Left forelimb (tissue), 1 donor: ENCODE measurements at places on chromosomes 6 and 20.
A peak's percentile ranks its signal among the peaks of the same experiment; 100 is the strongest.

DNA sequence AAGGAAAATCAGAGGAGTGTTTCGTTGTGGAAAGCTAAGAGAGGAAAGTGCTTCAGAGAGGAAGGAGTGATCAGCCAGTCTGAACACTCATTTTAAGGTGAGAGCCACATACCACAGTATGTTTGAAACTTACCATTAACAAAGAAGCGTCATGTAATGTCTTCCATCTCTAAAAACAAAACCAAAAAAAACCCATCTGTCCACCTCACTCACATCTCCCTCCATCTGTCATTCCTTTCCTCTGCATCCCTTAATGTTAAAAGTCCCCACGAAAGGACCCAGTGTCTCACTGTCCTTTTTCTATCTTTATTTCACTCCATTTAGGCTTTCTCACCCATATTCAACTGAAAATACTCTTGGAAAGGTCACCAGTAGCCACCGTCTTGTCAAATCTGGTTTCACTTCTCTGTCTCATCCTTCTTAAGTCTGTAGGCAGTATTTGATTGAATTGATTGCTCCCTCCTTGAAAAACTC is 59.4 kb upstream of the GNRH2 start:
- no peak for DNase-seq

- DNase-seq, result no peak
These were observed 53.5 kb upstream of the DEK start for GRCh38 chr6:18317850-18318249.

DNA sequence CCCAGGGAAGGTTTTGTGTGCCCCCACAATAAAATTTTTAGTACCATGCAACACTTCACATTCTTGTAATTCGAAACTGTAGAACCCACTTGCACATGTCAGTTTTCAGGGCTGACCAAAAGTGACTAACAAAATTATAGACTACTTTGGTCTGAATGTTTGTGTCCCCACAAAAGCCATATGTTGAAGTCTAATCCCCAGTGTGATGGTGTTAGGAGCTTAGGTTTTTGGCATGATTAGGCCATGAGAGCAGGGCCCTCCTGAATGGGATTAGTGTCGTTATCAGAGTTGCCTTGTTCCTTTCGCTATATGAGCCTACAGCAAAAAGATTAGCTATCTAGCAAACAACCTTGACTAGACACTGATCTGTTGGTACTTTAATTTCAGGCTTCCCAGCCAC is 49.0 kb upstream of the TENT5A start:
- DNase-seq, result no peak

- DNase-seq, result no peak
These were observed 6.5 kb upstream of the SCRT2 start for GRCh38 chr20:682123-682522.

GRCh38 chr20:40009542-40009941 is 679.5 kb downstream of the MAFB start:
- DNase-seq, result no peak

DNA sequence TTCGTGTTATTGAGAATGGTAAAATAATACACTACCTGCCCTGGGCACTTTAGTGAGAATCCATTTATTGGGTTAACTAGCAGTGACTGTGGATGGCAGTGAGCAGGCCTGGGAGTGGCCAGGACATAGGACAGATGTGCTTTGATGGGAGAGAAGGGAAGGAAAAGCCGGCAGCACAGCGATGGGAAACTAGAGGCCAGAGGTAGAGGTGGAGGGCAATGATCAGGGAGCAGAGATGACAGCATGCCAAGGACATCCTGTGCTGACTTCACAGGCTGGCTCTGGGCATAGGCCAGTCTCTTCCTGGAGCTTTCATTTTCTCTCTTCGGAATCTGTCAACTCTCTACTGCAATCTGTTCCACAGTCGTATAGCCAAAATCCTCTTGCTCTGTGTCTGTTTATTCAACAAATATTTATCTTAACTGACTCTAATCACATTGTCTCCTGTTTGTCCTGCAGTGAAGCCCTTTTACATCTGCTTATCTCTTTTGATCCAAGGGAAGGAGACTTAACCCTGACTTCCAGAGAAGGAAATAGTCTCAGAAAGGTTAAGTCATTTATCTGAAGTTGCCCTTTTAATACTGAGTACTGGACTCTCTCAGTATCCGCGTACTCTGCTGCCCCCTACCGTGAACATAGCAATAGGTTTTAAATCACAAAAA is 18.4 kb upstream of the MMP24 start:
- DNase-seq, result peak; percentile 76

GRCh38 chr6:13760307-13761304 is 49.0 kb upstream of the RANBP9 start:
- DNase-seq, result no peak

- no peak for DNase-seq
These were observed 10.9 kb downstream of the CASP8AP2 start for GRCh38 chr6:89840538-89840937.

- no peak for DNase-seq
These were observed 2.5 kb downstream of the RBM39 start for GRCh38 chr20:35739294-35740163.

DNA sequence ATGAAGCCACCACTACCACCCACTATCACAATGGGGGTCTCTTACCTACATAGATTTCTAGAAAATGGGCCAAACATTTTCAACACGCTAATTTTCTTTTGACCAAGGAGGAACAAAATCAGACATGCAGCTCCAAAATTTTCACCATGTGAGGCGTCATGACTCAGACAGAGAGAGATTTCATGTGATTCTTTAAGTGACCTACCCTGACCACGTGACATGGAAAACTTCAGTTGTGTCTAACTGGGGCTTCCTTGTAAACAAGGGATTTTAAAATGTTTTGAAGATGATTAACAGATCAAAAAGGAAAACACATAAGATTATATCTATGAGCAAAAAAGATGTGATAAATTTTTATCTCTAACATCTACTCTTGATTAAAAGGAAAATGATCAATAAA is 199.2 kb downstream of the TBXT start:
- DNase-seq, result no peak

GRCh38 chr6:7978736-7979135 is 68.1 kb upstream of the TXNDC5 start:
- DNase-seq, result no peak

DNA sequence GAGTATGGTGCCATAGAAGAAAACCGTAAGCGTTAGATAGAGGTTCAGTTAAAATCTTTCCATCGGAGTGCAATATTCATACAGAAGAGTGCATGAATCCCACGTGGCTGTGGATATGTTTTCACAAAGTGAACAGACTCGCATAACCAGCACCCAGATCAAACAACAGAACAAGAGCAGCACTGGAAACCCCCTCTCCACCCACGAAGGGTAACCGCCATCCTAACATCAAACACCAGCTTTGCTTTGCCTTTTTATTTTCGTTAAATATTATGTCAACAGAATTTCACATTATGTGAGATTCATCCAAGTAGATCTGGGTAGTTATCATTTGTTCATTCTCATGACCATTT is 4.7 kb downstream of the GTSF1L start:
- DNase-seq, result no peak

DNA sequence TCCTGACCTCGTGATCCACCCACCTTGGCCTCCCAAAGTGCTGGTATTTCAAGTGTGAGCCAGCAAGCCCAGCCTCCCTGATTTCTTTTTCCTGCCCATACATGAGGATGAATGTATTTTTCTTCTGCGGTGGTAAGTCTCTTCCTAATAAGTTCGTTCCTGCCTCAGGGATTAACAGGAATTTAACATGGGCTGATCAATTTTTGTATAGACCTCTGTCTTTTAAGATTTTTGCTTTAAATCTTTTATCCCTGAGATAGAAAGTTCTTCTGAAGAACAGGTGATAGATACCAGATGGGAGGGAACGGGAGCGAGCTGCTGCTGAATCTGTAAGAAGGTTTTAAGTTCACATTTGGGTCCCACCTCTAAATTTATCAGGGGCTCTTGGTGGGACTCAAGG is 7.0 kb upstream of the ZNFX1 start:
- no peak for DNase-seq

DNA sequence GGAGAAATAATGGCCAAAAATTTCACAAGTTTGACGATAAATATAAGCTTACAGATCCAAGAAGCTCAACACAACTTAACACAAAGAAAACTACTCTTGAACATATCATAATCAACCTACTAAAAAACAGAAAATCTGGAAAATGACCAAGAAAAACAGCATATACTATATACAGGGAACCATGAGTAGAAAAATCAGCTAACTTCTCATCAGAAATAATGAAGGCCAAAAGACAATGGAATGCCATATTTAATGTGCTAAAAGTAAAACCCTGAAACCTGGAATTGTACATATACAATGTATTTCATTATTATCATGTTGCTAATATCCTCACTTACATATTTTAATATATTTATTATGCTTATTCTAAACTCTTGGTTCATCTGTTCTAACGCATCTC is 25.3 kb downstream of the MAPK13 start:
- no peak for DNase-seq

DNA sequence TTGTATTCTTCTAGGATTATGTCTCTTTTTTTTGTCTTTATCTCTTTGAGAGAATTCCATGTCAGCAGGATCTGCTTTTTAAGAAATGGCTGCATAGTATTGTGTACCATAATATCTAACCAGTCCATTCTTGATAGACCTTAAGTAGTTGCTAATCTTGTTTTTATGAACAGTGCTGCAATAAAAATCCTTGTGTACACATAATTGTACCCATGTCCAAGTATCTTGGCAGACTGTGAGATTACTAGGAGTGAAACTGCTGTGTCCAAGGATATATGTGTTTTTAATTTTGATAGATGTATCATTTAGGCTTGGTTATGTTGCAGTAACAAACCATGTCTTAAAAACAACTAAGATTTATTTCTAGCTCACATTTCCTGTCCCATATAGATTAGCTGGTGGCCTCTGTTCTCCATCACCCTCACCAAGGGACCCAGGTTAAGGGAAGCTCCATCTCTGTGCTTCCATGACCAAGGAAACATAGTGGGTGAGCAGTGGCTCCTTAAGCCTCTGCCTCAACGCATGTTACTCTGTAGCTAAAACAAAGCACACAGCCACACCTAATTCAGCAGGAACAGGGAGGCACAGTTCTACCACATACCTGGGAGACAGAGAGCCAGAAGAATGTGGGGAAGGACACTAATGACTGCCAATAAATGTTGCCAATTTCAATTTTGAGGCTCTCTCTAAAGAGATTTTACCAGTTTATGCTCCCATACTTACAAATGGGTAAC is 12.1 kb upstream of the SUMO4 start:
- DNase-seq, result no peak

- DNase-seq, result no peak
These were observed 213.5 kb upstream of the KCNG1 start for GRCh38 chr20:51236421-51236820.

DNA sequence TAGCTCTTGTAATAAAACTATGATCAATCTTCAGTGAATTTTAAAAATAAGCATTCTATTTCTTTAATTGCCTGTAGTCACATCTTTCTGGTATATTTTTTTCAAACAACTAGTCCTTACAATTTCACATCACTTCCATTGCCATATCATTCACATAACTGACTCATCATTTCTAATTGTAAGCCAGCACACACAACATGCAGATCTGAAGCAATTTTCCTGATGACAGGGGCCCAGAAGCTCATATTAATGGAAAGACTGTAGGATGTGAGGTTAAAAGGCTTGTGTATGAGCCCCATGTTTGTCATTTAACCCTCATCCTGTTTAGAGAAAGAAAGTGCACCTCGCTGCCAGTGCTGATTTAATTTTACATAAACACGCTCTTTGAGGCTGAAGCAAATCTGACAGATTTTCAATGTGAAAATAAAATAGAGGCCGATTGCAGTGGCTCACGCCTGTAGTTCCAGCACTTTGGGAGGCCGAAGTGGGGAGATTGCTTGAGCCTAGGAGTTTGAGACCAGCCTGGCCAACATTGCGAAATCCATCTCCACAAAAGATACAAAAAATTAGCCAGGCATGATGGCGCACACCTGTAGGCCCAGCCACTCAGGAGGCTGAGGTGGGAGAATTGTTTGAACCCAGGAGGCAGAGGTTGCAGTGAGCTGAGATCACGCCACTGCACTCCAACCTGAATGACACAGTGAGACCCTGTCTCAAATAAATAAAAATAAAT is 40.1 kb upstream of the LTV1 start:
- DNase-seq, result no peak

- no peak for DNase-seq
These were observed 50.0 kb downstream of the RTN4IP1 start for GRCh38 chr6:106579281-106579680.

GRCh38 chr6:118708055-118708454 is 56.7 kb upstream of the CEP85L start:
- no peak for DNase-seq

DNA sequence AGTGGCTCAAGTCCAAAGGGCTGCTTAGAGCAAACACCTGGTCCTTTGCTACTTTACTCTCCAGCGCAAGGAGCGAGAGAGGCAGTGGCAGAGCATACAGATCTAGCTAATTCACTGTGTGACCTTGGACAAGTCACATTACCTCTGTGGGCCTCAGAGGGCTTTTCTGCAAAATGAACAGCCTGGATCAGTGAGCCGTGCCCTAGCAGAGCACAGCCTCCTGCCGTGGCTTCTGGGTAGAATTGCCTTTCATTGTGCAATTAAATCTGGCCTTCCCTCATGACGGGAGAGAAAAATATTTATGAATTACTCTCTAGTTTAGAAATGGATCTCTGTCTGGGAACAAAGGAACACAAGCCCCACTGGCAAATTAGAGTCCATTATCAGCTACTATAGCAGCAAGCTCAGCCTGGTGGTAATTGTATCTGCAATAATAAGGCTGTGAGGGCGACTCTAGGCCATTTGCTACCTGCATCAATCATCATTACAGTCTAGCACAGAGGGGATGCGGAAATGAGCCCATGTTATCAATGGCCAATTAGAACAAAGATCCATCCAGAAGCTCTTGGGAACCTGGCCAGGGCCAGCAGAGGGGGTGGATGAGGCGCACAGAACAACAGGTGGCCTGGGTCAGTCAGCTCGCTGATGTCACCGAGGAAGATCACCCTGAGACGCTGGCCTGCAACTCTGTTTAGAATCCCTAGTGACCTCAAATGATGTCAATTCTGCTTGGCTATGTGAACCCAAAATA is 114.2 kb upstream of the LY86 start:
- no peak for DNase-seq
